ENCODE measurements at places on chromosomes 12 and 14.

DNA sequence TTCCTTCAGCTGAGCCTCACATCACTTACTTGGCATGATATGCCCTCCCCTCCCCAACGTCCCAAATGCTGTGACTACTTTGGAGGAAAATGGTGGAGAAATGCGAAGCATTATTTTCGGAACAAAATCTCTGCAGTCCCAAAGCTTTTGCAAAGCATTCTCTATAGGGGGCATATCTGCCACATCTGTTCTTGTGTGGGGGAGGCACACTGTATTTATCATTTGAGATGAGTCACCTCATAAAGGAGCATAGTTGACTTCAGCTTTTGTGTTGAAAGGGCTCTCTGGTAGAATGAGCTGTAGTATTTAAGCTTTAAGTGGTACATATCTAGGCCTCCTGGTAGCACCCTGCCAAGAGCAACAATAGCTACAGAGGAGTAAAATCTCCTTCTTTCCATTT lies 447.5 kb downstream of the ADAMTS20 start:
- peak; percentile 17 for DNase-seq

GRCh38 chr14:63454863-63455622 lies 88.1 kb downstream of the PPP2R5E start:
- DNase-seq, result no peak

GRCh38 chr12:93127582-93128331 lies 198.7 kb upstream of the EEA1 start:
- DNase-seq, result no peak

GRCh38 chr12:54991161-54991990 lies 6.8 kb upstream of the TESPA1 start:
- no peak for DNase-seq

All from AG04449 (cell line).